Retinal pigment epithelial cell (primary cell): ENCODE measurements at places on chromosomes 12 and 14.
A peak's percentile ranks its signal among the peaks of the same experiment; 100 is the strongest.

DNA sequence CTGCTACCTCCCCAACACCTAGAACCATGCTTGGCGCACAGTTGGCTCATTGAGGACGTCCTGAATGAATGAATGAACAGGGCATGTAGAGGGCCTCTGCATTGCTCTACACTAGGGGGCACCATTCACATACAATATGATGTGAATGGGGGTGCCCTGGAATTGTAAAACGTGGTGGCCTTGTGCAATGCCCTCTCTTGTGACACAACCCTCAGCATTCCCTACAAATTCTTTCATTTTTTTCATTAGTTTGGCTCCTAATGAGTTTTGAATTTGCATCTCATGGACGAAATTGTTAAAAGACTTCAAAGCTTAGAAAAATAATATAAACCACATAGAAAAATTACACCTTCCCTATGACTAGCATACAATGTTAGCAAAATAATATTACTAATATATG lies 2.3 kb upstream of the DIO2 start:
- DNase-seq = no peak

- peak; percentile 45 for DNase-seq
Measured at GRCh38 chr14:83300476-83301064, 1766.9 kb upstream of the SEL1L start.

- peak; percentile 81 for DNase-seq
Measured at GRCh38 chr14:68757618-68758081, 35.2 kb downstream of the ZFP36L1 start.

GRCh38 chr12:84643993-84644392 lies 268.6 kb downstream of the SLC6A15 start:
- DNase-seq = no peak

GRCh38 chr12:53530061-53530460 lies 22.8 kb upstream of the NPFF start:
- DNase-seq = no peak

GRCh38 chr12:118055865-118056773 lies 4.9 kb downstream of the WSB2 start:
- no peak for DNase-seq

DNA sequence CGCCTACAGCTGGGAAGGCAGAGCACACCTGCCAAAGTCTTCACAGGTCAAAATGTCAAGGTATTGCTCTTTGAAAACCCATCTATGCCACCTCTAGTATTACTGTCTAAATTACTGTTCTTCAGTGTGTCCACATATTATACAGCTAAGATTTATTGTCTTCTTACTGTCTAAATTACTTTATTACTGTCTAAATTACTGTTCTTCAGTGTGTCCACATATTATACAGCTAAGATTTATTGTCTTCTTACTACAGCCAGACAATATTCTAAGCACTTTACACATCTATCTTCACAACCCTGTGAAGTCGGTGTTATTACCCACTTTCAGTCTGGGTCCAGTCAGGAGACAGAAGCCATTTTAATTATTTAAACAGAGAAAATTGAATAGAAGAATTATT lies 173.9 kb downstream of the MYRFL start:
- DNase-seq = no peak

DNA sequence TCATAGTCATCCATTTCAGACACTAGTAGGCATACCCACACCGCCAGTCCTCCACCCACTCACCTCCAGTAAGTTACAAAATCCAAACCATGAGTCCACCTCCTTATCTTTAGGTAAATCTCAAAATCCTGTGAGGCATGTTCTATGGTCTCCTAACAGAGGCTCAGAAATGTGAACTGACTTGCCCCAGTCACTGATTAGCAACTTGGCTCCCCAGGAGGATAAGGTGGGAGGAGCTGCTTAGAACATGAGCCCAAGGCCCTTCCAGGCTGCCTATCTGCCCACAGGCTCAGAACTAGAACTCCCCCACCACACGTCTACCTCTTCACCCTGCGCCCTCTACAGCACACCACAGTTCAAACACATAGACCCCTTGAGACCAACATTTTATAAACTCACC lies 19.9 kb downstream of the SETD3 start:
- DNase-seq = no peak

DNA sequence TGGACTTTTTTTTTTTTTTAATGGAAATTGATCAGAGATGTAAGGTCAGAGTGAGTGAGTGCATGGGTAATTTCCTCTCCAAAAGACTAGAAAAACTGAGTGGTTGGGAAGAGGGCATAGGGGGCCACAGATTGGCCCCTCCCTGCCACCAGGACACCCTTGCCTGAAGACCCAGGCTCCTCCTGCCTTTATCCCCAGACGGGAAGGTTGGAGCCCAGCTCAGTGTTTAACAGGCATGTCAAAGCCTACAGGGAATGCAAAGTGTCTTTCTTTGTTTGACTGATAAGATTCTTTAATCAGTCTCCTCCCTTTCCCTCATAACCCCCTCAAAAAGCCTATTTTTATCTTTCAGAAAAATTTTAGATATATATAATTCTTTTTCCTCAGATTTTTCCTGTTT lies 50.3 kb downstream of the IRAK3 start:
- DNase-seq = no peak

GRCh38 chr14:89543425-89543790 lies 126.4 kb upstream of the FOXN3 start:
- DNase-seq = peak; percentile 38

- DNase-seq = no peak
Measured at GRCh38 chr12:123200414-123200813, 32.5 kb downstream of the MPHOSPH9 start.

DNA sequence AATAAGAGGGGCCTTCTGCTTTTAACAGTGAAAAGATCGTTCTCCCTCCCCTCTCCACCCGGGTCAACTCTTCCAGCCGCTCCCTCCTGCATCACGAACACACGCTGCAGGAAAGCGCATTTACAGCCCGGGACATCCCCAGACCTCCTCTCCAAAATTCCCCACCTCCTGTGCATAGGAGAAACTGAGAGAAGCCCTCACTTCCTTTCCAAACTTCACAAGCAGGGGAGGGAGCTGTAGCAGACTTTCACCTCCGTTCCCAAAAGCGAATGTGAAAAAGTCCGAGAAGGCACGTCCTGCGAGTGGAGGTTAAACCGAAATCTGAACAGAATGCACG lies 513 bp downstream of the BCAT1 start:
- no peak for DNase-seq

DNA sequence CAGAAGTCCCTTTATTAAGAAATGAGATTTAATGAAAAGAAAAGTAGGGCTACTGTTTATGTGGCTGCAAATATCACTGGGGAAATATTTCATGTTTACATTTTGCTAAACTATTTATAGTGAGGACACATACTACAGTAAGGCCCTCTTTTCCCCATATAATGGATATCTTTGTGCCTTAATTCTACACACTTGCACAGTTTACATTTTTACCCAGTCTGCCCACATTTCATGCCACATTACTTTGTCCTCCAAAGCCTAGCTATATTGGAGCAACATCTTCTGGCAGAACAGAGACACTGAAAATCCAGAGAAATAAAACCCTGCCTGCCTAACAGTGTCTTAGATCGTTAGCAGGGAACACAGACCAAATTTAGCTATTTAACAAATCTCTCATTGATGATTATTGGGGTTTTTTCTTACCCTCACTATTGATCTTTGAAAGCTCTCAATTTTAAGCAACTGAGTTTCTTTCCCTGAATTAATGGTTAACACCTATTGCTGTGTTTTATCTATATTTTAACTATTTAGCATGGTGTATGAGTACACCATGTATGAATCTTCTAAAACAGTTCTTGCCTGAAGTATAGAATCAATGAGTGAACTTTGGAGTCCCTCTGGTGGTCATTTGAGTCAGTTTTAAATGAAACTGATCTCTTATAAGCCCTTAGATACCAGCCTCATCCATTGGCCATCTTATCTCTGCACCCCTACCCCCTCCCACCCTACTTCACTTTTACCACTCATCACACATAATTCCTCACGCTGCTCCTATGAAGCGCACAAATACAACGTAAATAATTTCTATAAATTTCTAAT lies 170.2 kb downstream of the BCAT1 start:
- DNase-seq = no peak

DNA sequence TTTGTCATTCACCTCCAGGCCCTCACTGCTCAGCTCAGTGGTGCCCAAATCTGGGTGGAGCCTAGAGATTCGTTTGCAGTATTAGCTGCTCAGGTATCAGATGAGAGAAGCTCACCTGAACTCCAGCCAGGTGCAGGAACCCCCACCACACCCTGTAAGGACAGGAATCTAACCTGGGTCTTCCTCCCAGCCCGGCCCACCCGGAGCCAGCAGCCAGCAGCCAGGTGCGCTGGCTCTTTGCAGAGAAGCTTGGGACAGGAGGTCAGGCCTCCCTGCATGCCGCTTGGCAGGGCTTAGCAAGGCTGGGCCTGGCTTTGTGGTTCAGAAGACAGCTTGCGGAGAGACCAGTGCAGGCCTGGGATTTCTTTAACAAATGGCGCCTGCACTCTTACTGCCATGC lies 125.6 kb upstream of the MYL2 start:
- DNase-seq = no peak

DNA sequence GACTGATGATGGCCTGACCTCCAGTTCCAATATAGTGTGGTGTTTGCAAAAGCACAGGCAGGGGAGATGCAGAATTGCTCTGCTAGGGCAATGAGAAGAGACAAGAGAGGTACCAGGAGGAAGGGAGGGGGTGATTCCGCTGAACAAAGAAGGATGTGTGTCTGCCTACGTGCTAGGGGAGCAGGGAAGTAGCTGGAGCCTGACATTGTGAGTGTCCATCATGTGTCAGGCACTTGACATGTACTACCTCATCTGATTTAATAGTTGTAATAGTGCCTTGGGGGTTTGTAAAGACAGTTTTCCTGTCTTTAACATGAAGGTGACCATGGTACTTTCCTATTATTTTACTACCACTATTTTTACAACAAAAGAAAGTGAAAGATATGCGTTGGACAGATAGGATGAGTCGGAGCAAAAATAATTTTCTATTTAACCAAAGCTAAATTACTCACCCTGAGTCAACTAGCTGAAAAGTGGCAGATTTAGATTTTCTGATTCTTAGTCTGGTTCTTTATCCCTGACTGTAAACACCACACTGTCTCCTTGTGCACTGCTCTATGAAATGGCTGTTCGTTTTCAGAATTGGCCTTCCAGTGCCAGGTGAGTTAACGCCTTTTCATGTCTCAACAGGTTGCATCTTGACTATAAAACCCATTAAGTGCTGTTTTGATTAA lies 33.7 kb upstream of the TEAD4 start:
- no peak for DNase-seq

GRCh38 chr12:51915951-51916350 lies 8.6 kb downstream of the ACVRL1 start:
- no peak for DNase-seq

DNA sequence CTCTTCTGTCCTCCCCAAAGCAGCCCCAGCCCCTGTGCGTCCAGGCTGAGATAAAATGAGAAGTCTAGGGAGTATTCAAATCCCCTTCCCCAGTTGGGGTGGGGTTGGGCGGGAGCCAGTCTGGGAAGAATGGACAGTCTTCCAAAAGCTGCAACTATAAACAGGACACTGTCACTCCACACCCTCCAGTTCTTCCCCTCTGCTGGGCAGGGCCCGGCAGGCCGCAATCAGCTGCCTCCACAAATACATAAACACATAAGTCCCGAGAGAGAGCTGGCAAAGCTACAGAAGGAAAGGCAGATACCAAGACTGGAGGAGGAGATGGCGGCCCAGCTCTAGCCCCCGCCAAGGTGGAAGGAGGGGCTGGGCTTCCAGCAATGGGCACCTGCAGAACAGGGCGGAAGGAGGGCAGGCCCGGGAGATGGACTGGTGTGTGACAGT lies 12.7 kb downstream of the LTBP2 start:
- DNase-seq = no peak

GRCh38 chr12:75754698-75755097 lies 243.3 kb upstream of the KRR1 start:
- no peak for DNase-seq

DNA sequence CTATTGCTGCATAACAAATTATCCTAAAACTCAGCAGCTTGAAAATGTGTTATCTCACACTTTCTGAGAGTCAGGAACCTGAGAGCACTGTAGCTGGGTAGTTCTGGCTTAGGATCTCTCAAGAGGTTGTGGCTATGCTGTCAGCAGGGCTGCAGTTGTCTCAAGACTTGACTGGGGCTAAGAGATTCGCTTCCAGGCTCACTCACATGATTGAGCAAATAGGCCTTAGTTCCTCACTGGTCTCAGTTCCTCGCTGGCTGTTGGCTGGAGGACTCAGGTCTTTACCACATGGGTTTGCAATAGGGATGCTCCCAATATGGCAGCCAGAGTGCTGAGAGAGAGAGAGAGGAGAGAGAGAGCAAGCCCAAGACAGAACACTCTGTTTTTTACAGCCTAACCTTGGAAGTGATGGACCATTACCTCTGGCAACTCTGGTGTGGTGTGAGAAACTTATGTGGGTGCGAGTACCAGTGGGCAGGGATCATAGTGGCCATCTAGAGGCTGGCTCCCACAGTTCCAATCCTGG lies 15.9 kb upstream of the DHRS2 start:
- no peak for DNase-seq

DNA sequence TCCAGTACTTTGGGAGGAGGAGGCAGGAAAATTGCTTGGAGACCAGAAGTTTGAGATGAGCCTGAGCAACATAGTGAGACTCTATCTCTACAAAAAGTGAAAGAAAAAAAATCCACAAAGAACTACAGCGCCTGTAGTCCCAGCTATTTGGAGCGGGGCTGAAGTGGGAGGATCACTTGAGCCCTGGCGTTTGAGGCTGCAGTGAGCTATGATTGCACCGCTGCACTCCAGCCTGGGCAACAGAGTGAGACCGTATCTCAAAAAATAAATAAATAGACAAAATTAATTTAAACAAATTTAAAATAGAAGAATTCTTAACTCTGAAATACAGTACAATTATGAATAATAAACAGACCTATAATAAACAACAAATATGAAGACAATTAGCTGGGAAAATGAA lies 40.9 kb downstream of the ATL1 start:
- no peak for DNase-seq

DNA sequence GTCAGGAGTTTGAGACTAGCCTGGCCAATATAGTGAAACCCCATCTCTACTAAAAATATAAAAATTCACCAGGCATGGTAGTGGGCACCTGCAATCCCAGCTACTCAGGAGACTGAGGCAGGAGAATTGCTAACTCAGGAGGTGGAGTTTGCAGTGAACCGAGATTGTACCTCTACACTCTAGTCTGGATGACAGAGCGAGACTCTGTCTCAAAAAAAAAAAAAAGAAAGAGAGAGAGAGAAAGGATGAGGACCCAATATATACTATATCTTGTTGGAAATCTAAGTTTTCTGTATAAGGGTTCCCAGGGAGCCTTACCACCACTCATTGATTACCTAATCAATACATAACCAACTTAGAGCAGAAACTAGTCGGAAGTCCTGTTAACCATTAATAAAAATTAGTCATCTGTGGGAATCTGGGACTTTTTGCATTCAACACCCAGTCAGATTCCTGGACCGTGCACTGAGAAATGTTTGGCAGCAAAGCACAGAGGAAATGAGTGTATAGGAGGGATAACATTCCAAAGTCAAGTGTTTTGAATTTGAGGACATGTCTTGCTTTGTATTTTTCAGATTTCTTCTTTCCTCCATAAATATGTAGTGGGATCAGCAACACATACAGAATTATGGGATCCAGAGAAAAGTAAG lies 44.8 kb upstream of the NR2C1 start:
- DNase-seq = peak; percentile 48

- peak; percentile 81 for DNase-seq
Measured at GRCh38 chr14:68598621-68599447, 194.0 kb downstream of the ZFP36L1 start.
